Adrenal gland (tissue), 19 donors: ENCODE measurements at places on chromosomes 2 and 18. TPM values are rescaled to one million over a fixed set of nuclear protein-coding genes. Genes with fewer than 3 reads are reported as not detected.

DNA sequence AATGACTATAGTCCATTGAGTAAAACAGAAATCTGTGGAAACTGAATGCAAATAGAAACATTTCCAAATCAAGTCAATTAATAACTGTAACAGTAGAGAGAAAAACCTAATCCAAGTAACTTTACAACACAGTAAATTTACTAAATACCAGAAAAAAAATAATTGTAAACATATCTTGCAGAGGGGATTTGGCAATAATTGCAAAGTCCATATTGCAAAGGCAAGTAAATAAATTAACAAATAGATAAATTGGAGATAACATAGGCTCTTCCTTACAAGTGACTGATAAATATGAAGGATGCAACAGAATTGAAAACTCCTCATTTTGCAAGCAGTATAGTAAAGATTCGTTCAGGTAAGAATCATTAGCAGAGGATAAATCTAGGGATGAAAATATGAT, 65.0 kb downstream of the SMC6 start:
- DNase-seq, result no peak

DNA sequence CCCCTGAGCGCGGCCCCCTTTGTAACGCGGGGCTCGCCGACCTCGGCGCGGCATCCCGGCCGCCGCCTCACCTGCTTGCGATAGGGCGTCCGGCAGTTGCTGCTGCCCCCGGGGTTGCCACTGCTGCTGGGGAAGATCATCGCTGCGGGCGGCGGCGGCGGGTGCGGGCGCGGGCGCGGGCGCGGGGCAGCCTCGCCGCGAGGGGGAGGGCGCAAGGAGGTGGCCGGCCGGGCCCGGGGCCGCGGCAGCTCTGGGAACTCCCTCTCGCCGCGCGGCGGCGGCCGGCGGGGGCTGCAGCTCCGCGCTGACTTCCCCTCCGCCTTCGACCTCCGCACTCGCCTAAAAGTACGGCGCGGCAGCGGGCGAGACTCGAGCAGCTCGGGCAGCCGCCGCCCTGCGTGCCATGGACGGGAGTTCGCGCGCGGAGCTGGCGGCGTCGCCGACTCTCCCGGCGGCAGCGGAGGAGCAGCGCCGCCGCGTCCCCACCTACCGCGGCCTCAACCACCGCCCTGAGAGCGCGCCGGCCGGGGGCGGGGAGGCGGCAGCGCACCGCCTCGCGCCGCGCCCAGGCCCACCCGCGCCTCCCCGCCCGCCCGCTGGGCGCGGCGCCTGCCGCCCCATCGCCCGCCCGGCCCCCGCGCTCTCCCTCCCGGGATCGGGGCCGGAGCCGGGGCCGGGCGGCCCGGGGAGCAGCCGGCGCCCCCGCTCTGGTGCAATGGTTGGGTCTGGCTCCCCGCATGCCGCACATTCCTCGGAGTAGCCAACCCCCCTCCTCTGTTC, 86.0 kb downstream of the RBMS1 start:
- DNase-seq, result peak; percentile 52

DNA sequence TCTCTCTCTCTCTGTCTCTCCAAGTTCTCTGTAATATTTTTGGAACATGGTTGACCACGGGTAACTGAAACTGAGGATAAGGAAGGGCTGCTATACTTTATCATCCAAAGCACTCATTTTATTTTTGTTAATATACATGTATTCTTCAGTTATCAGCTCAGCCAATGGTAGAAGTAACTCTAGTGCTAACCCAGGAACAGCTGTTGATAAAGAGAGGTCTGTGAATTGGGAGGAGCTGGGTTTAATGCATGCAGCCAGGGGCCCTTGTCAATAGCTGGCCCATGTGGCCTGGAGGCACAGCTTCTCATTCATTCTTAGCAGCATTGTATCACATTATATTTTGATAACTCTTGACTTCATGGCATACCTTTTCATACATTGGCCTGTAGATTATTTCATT, 401.6 kb downstream of the EPHA4 start:
- no peak for DNase-seq

- no peak for DNase-seq
These were observed 50.7 kb downstream of the SIGLEC15 start for GRCh38 chr18:45876161-45876560.

DNA sequence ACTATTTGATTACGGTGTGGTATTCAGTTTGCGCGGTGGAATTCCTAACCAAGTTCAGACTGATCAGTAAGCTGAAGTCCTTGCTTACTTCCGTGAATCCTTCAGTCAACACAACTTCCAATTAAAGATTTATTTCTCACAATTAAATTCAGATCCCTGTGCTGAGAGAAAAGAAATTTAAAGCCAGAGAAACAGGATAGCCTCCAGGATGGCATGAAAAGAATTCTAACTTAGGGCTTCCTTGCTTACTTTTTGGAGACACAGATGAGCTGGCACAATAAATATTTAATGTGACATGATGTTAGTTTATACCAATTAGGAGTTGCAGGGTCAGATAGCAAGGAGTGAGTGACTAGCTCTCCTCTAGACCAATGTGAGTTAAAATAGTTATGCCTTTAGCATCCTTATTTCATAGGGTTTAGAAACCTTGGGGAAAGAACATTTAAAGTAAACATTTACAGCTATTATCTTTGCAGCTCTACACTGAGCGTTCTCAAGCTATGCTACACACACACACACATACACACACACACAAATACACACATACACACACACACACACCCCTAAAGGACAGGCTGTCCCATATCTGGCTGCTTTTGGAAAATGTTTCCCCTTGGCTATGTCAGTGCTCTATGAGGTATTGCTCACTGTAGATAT, 151.0 kb downstream of the TRIB2 start:
- DNase-seq, result no peak

GRCh38 chr18:33745871-33746545, 168.0 kb downstream of the ASXL3 start:
- no peak for DNase-seq

GRCh38 chr18:48680339-48681250, 141.8 kb downstream of the CTIF start:
- peak; percentile 65 for DNase-seq

DNA sequence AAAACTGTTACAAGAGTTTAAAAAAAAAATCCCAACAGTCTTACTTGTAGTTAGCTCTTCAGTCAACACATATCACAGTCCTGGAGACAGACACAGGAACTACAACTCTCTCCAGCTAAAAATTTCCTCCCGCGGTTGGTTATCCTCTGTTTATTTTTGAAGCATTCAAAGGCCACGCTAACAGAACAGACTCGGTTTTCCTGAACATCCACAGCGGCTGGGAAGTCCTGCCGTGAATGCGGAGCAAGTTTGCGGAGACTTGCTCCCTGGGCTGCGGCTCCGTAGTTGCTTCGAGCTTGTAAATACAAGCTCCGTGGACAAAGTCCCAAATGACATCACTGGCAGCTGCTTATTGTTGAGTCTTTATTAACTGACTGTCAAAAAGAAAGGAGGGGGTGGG, at the start of gene NCKAP5:
Gene NCKAP5, minus strand, starts transcription at position 292 of the 400 bp plus-strand sequence. CDS start 50,937 bp downstream, outside the sequence.
- DNase-seq, result peak; percentile 56

GRCh38 chr2:41947701-41948396, 100.0 kb upstream of the PKDCC start:
- no peak for DNase-seq

GRCh38 chr2:236558036-236558435, 11.6 kb upstream of the ACKR3 start:
- no peak for DNase-seq

Gene LIMS3
- 17.3 TPM for total RNA-seq
